ENCODE measurements at places on chromosomes 5 and 9. TPM values are rescaled to one million over a fixed set of nuclear protein-coding genes. Genes with fewer than 3 reads are reported as not detected.

GRCh38 chr9:12785260-12785770 lies 10.5 kb downstream of the LURAP1L start:
- no peak for DNase-seq

DNA sequence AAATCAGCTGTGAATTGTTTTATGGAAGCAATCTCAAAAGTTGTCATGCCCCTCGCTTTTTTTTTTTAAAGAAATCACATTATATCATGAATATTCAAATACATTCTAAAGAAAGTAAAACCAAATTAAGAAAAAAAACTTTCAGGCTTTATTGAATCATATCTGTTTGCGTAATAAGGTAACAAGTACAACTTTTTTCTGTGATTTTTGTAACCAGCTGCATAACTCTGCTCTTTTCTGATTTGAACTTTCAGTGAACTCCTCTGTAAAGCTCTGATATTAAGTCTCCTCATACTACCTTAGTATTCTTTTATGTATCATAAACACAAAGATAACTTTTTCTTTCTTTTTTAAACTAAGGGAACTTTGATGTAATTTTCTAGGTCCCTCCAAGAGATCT lies 65.3 kb downstream of the CWC27 start:
- no peak for DNase-seq

The POC5 gene
- total RNA-seq = 21.9 TPM

The NUTM2F gene
- not detected for total RNA-seq

DNA sequence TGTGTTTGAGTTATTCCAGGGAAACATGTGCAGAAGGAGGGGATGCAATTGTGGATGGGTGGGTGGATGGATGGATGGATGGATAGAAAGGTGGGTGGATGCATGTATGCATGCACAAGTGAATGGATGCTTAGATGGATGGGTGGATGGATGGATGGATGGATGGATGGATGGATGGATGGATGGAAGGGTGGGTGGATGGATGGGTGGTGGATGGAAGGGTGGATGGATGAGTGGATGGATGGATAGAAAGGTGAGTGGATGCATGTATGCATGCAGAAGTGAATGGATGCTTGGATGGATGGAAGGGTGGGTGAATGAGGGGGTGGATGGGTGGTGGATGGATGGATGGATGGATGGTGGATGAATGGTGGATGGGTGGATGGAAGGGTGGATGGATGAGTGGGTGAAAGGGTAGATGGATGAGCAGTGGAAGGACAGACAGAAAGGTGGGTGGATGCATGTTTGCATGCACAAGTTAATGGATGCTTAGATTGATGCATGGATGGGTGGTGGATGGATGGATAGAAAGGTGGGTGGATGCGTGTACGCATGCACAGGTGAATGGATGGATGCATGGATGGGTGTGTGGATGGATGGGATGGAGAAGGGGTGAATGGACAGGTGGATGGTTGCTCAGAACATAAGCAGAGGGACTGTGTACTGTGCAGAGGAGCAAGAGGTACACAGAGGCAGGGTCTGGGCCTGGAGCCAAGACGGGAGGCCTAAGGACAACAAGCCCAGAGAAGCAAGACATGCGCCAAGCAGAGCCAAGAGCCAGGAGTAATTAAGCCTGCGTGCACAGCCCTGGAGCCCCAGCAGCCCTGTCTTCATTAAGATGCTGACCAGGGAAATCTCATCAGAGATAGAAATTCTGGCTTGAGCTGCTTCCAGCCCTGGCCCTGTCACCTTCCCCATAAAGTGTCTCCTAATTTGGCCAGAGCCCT lies 84.6 kb upstream of the PPP1R26 start:
- DNase-seq = no peak

The PFN3 gene
- not detected for total RNA-seq

The NTRK2 gene
- 0.46 TPM for total RNA-seq

The PTPRD gene
- total RNA-seq = 5.6 TPM

The NIPAL4 gene
- 5.6 TPM for total RNA-seq

The DMRT3 gene
- 1.4 TPM for total RNA-seq

GRCh38 chr5:151461312-151461711 lies 13.9 kb downstream of the SLC36A1 start:
- DNase-seq = no peak

The AQP7 gene
- total RNA-seq = not detected

DNA sequence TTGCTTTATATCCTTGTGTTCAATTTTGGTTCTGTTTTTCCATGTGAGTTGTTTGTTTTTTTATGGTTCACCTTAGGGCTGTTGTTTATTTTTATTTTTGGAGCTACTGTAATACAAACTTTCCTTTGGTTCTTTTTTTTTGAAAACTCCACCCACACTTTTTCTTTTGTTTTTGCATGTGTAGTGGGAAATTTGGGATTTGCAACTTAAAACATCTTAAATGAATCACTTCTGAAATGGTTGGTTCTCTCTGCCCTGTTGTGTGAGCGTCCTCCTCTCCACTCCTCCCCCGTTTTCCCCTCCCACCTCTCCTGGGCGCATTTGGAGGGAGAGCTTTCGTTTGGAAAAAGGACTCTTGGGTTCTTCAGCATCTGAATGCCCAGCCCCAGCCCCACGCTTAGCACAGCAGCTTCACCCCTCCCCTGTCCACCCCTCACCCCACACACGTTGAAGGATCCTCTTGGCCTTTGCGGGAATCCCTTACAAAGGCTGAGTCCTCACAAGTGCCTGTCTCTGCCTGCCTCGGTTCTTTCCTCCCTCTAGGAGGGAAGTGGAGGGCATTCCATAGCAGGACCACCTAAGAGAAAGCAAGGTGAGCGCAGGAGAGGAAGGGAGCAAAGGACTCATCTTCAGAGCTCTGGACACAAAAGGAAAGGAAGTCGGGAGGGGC lies 67.2 kb downstream of the DMRT1 start:
- DNase-seq = no peak

The SAPCD2 gene
- 51.3 TPM for total RNA-seq

DNA sequence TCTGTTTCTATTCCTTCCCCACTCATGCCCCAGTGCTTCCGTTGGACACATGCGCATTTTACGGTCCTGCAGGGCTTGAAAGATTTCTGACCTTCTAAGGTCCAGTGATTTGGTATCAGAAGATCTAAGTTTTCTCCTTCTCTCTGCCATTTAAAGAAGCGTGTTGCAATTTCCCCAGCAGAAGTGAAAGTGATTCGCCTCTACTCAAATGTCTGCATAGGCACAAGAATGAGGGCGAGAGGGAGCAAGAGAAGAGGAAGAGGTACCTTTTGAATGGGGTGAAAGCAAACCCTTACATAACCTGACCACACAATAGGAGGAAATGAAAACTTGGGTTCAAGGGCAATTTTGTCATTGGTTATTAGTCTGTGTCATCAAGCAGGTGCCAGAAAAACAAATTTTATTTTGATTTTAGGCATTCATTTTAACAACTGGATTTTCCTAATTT lies 31.7 kb upstream of the NR3C1 start:
- peak; percentile 48 for DNase-seq

The TSSK1B gene
- total RNA-seq = not detected

The ZMYND19 gene
- total RNA-seq = 30.4 TPM

DNA sequence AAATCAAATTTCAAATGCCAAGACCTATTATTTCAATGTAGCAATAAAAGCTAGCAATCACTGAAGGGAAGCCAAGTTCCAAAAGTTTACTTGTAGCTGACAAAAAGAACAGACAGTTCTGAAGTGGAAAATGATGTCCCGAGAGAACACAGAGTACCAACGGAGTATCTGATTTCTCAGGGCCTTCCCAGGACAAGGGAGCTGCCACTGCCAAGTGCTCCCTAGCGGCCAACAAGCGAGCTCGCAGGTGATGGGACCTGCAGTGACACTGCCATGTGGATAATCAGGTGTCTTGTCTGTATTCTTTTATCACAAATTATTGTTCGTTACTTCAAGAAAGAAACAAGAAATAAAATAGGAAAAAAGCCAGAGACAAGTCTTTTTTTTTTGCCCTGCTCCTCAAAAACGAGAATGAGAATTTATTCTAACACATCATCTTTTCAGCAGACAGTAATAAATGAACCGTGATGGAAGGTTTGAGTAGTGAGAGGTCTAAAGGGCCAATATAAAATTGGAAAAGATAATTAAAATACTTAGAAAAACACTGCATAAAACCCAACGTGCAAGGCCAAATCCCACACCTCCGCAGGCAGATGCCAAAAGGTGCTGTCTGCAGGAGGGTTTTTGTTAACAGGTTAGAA lies 159.4 kb downstream of the MYO10 start:
- no peak for DNase-seq

The CBY3 gene
- total RNA-seq = not detected

DNA sequence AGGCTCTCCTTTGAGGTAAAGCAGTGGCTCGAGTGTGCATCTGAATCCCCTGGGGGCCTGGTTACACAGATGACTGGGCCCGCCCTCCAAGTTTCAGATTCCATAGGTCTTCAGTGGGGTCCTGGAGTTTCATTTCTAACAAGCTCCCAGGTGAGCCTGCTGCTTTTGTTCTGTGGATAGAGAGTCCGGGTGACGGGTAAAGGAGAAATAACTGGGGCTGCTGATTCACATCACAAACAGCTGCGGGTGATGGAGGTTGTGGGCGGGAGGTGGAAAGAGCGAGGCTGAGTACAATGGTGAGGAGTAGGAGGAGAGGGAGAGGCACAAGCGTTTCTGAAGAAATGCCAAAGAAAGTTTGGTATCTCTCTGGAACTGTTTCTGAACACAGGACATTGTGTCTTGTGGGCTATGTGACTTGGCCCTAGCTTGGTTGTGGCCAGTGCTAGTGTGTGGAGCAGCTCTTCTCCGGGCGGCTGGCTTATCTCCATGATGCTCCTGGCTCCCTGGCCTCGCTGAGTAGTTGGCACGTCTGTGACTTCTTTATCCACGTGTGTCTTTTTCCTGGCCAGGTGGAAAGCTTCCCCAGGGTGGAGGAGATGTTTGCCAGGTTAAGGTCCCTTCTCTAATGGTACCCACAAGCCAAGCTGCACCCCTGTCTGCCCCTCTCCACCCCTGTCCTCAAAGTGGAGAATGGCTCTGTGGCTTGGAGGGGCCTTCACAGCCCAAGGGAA lies 61.7 kb downstream of the HSPA4 start:
- no peak for DNase-seq

The CDC20B gene
- not detected for total RNA-seq

GRCh38 chr5:94276751-94277150 lies 341.7 kb downstream of the KIAA0825 start:
- no peak for DNase-seq

- DNase-seq = no peak
These were observed 169.7 kb downstream of the NPR3 start for GRCh38 chr5:32880796-32881195.

DNA sequence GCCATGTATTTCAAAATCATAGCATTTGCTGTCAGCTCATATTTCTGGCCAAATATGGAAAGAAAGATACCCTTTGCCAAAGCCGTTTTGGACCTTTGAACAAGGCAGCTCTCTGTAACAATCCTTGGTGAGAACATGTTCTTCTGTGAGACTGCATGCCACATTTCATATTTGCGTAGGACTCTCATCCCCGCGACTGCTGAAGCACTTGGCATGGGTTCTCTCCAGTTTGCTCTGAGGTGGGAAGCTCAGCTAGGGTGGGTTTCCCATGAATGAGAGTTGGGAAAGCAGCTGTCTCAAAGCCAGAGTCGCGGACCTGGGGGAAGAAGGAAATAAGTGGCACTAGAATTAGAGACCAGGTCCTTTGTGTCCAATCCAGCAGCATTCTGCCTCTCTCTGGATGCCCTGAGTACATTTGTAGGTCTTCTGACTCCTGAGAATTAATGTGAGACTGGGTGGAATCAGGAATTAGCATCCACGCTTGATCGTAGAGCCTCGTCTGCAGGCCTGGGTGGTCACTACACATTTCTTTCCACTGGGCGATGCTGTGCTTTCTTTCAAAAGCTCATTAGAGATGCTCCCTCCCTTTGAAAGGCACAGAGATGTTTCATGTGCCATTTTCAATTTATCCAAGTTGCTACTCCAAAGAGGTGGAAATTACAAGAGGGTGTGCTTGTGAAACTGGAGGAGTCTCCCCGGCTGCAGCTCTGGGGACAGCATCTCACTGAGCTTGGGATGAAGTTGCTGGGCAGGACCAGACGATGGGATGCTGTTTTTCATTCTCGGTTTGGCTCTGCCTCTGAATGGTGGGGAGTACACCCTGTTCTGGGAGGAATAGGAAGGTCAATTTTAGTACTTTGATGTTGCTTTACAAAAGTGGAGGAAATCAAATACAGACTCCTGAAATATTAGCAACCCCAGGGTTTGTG lies 197.2 kb downstream of the GADD45G start:
- DNase-seq = no peak

GRCh38 chr9:116466271-116467235 lies 220.6 kb upstream of the TRIM32 start:
- DNase-seq = no peak

DNA sequence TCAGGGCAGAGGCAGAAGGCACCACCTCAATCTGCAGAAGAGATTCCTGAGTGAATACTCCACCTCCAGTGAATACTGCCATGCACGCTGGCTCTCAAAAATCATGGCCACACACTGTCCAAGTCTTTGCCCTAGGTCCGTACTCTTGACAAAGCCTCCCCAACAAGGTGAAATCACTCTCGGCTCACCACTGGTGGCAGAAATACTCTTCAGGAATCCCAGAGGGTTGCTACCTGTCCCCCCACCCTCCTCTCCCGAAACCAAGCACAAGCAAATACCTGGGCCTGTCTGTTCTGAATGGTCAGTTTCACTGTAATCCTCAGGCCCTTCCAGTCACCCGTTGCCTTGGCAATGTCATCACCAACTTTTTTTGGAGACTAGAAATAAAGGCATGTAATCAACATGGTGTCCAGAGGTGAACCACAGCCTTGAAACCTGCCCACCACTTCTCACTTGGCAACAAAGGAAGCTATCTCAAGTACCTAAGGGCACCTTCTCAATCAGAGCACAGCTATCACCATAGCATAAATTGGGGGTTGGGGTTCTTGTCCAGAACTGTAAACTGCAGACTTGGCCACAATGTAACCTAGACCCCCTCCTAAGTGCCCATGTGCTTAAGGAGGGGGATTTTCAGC lies 1.8 kb downstream of the RPL12 start:
- no peak for DNase-seq

GRCh38 chr5:513216-514100 lies 10.8 kb downstream of the SLC9A3 start:
- DNase-seq = no peak

GRCh38 chr5:133618141-133618540 lies 5.8 kb upstream of the FSTL4 start:
- no peak for DNase-seq

DNA sequence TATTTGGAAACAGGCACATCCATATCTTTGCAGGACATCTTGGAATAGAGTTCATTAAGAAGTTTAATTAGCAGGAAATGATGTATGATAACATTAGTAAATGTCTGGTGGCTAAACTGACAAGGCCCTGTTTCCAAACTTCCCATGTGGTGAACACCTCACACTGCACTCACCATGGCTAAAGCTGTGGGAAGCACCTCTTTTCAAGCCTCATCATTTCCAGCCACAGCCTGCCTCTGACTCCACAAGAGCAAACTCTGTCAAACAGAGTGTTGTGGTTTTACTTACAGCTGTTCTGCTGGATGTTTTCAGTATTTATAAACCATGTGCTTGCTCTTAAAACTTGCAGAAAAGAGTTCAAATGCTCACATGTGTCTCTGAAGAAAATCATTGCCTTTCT lies 14.9 kb upstream of the NDUFB6 start:
- DNase-seq = no peak

The MARCHF11 gene
- total RNA-seq = not detected

Measured in epithelial cell of proximal tubule (primary cell).